ENCODE measurements at places on chromosomes 1 and 21. TPM values are rescaled to one million over a fixed set of nuclear protein-coding genes. Genes with fewer than 3 reads are reported as not detected.

The CDA gene
- 97.6 TPM for total RNA-seq

The HES2 gene
- 47.3 TPM for total RNA-seq

The TADA1 gene
- 7.1 TPM for total RNA-seq

The IRF6 gene
- total RNA-seq = 159 TPM

The PEX14 gene
- 16.2 TPM for total RNA-seq

The PDZK1 gene
- not detected for total RNA-seq

The RUNX3 gene
- total RNA-seq = 1.6 TPM

The GNAT2 gene
- total RNA-seq = not detected

The G0S2 gene
- total RNA-seq = 2.3 TPM

The FYB2 gene
- 0.36 TPM for total RNA-seq
